ENCODE measurements at places on chromosomes 2 and 18. TPM values are rescaled to one million over a fixed set of nuclear protein-coding genes. Genes with fewer than 3 reads are reported as not detected.
A peak's percentile ranks its signal among the peaks of the same experiment; 100 is the strongest.

FBXO41 gene
- 6.6 TPM for total RNA-seq

COL6A3 gene
- total RNA-seq = 197 TPM

GTF3C2 gene
- total RNA-seq = 109 TPM

GRHL1 gene
- 61.6 TPM for total RNA-seq

SERPINB8 gene
- total RNA-seq = 22.0 TPM

TMEM198 gene
- total RNA-seq = 6.0 TPM

DNA sequence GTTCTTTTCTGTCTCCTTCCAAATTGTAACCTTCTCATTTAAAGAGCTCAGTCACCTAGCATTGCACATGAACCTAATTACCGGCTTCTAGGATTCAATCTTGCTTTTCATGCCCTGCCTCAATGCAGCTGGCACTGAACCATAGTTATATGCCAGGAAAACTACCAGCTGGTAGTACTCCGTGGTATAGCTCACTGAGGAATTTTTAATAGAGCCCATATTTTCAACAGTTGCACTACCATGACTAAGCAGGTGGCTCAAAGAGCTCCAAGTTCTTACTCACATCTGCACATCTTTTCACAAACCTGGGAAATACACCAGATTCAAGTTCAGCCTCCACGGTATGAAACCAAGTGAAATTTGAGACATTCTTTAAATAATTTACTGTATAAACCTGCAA, 363.5 kb downstream of the GRB14 start:
- no peak for DNase-seq

DNA sequence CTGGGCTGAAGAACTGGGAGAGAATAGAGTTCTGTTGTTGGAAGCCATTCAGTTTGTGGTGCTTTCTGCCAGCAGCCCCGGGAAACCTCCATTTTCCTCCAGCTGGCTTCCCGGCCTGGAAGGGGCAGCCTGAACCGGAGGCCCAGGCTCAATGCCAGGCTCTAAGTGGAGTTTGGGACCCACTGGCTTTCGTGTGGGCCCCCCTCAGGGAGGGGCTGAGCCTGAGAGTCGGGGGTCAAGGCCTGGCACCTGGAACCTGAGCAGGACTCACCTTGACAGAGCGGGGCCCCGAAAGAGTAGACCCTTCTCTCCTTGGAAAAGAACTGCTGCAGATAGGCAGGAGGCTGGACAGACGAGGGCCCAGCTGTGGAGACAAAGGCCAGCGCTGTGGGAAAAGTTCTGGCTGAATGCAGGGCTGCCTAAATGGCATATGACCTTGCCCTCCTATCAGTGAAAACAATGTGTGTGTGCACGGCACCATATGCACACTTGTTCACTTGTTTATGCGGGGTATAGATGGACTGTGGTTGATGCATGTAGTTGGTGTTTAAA, 34.8 kb upstream of the ASB18 start:
- no peak for DNase-seq

GRCh38 chr2:29811378-29811777, 110.0 kb downstream of the ALK start:
- no peak for DNase-seq

DNA sequence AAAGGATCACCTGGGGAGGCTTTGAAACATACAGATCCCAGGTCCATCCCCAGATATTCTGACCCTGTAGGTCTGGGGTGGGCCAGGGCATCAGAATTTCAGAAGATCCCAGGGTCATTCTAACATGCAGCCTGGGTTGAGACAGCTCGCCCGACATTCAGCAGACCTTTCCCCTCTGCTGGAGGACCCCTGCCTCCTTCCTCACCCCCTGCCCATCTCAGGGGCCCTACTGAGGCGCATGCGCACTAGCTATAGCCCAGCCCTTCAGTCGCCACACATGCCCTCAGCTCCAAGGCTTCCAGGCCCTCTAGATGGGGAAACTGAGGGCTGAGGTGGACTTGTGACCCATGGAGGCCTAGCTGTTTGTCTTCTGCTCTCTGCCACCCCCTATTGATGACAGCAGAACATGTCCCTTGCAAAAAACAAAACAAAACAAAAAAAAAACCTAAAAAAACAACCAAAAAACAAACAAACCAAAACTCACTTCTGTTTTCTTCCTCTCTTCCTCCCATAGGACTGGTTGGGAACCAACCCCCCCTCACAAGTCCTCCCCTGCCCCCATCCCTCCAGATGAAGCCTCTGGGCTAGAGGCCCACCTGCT, 91.3 kb downstream of the ZBTB7C start:
- DNase-seq = no peak

DNA sequence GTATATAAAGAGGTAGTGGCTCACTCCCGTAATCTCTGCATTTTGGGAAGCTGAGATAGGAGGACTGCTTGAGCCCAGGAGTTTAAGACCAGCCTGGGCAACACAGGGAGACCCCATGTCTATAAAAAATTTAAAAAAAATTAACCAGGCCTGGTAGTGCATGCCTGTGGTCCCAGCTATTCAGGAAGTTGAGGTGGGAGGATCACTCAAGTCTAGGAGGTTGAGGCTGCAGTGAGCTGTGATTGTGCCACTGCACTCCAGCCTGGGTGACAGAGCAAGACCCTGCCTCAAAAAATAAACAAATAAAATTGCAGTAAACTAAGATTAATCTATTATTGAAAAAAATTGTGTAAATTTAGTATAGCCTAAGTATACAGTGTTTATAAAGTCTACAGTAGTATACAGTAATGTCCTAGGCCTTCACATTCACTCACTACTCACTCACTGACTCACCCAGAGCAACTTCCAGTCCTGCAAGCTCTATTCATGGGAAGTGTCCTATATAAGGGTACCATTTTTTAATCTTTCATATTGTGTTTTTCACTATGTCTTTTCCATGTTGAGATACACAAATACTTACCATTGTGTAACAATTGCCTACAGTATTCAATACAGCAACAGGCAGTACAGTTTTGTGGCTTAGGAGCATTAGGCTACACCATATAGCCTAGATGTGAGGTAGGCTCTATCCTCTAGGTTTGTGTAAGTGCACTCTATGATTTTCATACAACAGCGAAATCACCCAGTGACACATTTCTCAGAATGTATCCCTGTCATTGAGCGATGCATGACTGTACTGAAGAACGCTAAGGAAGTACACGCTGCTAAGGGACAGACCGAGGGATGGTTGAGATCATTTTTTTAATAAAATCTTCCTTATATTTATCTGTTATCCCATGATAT, 10.4 kb upstream of the MAP4K3 start:
- no peak for DNase-seq

DNA sequence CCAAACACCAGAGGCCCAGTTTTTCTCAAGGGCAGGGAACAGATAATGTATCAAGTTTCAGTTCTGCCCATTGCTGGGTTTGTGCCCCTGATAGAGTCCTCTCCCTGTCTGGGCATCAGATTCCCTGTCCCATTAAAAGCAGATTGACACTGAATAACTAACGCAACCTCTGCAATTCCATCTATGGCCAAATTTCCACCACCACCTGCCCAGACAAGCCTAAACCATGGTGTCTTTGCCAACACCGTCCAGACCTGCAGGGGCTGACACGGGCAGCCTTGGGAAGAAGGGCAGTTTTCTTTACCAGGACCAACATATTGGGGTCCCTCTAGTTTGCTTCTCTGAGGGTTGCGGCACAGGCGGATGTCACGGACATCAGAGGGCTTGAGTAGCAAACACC, 26.4 kb upstream of the PAX8 start:
- DNase-seq = no peak

- no peak for DNase-seq
Observed at GRCh38 chr2:30310371-30310770, 79.0 kb downstream of the LBH start.

DNA sequence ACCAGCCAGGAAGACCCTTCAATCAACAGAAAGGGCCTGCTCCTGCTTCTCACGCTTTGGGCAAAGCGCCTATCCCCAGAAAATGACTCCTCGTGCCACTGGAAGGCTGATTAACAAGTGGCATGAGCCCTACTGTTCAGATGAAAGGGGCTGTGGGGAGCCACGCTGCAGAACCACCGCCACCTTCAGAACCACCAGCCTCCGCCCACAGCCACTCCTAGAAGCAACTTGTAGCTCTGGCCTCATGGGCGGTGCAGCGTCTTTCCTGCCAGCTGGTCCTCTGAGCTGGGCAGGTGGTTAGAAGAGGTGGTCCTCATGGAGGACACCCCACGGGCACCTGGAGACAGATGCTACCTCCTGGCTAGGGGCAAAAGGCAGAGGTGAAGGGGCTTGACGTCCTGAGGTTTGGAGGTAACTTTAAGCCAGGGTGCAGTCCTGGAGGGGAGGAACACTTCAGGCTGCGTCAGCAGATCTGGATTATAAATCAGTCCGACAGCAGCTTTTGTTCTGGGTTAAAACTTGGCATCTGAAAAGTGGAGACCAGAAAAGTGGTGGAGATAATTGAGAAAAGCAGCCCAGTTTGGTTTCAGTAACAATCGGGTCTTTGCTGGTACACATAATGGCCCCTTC, 861 bp upstream of the SEMA4C start:
- peak; percentile 75 for DNase-seq

DNA sequence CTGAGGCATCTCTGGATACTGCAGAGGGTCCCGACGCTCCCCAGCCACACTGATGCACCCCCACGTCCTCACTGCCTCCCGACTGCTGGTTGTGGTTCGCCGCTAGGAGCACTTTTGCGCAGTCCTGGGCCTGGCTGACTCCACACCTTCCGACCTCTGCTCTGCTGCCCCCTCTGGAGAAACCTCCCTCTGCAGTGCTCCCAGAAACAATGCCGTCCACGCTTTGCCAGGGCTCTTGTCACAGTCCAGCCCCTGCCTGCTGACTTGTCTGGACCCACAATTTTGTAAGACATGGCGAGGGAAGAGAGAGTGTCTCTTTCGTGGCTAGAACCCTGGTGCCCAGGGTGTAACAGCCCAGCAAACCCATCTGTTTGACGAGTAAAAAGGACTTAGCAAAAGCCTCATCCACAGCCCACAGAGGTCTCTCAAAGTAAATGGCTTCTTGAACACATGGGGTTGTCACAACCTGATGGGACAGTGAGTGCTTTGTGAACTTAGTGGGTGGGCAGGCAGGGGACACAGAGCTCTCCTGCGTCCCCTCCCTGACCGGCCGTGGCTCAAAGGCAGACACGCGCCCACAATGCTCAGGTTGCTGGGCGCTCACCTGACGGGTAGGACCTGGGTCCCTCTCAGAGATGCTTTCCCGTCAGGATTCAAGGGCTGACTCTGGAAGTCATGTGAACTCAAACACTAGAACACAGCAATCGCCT, 4.0 kb downstream of the COPS9 start:
- DNase-seq = no peak

DNA sequence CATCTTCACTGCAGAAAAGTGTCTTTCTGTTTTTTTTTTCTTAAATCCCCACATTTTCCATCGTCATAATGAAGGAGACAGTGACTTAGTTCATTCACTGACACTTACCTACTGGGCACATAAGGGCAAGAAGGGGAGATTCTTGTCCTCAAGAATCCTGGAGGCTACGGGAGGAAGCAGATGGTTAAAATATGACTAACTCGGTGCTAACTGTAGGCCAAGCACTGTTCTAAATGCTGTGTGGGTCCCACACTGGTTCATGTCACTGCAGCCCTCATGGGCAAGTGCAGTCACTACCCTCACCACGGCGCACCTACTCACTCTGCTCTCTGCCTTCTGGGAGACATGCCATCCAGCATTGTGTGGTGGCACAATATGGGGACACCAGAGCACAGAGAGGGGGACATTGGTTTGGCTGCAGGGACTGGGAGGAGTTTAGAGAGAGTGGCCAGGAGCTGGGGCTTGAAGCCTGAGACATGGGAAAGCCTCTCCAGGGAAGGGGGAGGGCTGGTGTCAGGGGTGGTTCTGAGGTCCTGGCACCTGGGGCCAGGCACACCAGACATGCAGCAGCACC, 305.2 kb downstream of the MYCN start:
- no peak for DNase-seq

DNA sequence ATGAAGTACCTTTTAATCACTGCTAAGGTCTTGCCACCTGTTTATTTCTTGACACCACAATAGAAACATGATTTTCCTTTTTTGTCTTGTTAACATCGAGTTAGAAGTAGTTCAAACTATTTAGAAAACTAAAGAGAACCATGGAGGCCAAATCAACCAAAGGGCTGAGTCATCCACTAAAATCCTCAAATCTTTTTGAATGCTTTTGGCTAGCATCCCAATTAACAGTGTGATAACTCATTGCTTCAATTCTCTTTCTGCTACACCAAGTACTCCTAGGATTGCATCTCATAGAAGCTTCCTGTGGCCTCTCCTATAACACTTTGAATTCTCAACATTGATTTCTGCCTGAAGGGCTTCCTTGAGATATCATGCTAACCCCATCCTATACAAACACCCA, 159.9 kb upstream of the MMADHC start:
- DNase-seq = no peak

DNA sequence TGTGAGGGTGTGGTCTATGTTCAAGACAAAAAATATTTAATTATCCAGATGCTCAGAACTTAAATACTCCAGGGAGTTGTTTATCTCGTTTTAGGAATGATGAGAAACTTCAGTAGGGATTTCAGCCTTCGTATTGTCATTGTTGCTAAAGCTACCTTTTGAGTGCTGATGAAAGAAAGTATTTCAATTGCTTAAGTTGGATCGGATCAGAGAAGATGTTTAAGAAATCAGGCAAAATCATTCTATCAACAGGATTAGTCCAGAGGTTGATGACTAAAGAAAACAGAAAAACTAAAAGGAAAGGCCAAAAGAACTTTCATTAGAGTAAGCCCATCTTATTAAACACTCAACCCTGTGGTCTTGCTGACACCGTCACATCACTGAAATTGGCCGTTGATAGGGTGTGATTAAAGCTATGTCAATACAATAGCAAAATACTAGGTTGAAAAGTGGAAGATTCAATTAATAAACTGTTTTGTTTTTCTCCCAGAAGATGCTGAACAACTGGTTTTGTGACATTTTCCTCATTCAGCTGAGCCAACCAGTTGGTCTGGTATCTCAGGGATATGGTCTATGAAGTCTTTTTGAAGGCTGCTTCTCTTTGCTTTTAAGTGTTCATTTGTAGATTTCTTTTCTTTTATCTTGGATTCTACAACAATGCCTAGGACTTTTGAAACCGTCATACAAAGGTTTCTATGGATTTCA, 551.7 kb downstream of the SLC4A3 start:
- no peak for DNase-seq

GRCh38 chr18:58698701-58699193, 27.5 kb downstream of the MALT1 start:
- DNase-seq = no peak

GRCh38 chr2:216773072-216773471, 77.7 kb upstream of the IGFBP5 start:
- DNase-seq = no peak

Data from ureter (tissue), 1 donor.